ENCODE measurements at places on chromosomes 2 and 18.

- DNase-seq = no peak
Observed at GRCh38 chr2:207505728-207506127, 24.0 kb upstream of the CREB1 start.

DNA sequence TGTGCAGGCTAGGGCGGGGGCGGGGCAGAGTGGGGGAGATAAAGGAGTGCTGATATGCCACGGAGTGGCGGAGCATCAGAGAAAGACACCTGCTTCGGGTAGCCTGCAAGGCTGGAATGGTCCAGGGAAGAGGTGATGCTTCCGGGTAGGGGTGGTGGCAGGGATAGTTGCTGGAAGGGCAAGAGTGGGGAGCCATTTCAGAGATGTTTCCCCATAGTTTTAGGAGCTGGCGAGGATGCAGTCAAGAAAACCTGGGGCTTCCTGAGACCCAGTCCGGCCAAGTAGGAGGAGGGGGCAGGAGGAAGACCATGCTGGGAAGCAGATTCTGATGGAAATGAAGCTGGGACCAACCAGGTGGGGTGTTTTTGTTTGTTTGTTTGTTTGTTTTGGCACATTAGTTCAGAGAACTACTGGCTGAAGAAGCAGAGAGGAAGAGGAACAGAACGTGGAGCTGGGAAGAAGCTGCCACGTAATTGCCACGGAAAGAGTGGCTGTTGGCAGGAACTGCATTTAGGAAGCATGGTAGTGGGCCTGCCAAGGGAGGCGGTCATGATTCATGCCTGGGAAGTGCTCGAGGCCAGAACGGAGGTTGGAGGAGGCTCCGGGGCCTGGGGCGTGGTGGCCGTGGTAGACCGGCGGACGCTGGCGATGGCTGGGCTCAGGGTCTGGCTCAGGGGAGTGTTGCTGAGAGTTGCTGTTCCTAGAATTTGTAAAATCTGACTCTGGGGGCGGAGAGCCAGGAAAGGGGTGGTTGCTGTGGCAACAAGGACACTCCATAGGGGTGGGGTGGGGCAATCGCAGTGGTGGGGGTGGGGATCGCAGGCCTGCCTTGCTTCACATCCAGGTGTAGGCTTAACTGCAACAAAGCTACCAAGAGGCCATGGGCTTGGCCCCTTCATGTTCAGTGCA lies 8.6 kb upstream of the INPP5D start:
- DNase-seq = no peak

DNA sequence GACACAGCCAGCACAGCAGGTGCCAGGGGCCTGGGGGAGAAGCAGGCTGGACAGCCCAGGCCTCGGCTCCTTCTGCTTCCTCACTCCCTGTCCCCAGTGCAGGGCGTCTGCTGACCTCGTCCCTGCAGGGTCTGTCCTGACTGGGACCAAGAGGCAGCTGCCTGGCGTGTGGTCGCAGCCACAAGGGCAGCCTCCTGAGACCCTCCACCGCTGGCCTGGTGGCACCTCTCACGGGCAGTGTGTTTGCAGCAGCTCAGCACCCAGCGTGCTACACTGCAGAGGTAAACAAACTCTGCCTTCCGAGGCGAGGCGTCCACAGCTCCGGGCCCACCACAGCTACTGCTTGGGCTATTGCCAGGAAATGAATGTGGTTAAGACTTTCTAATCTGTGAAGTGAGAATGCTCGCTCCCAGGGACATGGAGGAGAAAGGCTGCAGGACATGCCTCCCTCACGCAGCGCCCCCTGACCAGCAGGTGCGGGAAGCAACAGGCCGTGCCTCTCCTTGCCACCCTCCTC lies 46.1 kb upstream of the HPCAL1 start:
- DNase-seq = no peak

- no peak for DNase-seq
Observed at GRCh38 chr2:225009768-225010167, 32.5 kb downstream of the DOCK10 start.

DNA sequence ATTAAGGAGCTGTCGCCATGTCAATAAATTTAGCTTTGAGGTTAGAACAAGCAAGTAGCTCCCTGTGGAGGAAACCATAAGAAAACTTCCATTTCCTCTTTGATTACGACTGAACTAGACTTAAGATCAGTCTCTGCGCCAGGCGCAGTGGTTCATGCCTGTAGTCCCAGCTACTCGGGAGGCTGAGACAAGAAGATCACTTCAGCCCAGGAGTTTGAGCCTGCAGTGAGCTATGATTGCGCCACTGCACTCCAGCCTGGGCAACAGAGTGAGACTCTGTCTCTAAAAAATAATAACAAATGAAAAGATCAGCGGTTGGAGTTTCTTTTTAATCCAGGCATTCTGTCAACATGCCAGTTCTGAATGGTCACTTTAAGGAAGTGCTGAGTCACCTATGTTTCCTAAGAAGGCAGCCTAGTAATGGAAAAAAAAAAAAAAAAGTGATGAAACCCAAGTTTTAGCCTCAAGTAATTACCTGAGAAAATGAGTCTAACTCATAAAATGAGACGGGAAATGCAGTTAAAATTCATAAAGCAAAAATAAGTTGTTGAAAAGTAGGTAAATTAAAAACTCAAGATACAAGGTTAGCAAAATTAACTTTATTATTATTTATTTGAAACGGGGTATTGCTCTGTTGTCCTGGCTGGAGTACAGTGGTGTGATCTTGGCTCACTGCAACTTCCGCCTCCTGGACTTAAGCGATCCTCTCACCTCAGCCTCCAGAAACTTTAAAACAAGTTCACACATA lies 10.2 kb downstream of the C18orf32 start:
- DNase-seq = no peak

GRCh38 chr2:12169721-12170120 lies 423.3 kb downstream of the LPIN1 start:
- no peak for DNase-seq

Data from iPS DF 6.9 (cell line).